ENCODE measurements at places on chromosomes 2 and 18.

DNA sequence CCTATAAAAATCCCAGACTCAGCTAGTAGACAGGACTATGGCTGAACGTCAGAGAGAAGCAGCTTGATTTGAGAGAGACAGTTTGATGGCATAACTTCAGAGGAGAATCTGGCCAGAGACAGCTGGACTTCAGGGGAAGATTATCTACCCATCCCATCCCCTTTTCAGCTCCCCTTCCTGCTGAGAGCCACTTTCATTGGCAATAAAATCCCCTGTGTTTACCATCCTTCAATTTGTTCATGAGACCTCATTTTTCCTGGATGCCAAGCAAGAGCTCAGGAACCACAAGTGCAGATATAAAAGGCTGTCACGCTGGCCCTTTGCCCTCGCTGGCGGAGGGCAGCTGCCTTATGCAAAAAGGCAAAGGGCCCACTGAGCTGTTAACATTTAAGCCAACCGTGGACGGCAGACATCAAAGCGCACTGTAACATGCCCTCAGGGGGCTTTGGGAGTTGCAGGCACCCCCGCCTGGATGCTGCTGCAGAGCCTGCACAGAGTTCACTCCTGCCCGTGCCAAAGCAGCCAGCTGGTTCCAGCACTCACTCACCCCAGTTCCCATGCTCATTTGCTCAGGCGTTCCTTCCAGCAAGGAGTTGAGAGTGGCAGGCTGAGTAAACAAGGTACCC, 164.3 kb upstream of the PGAP1 start:
- DNase-seq, result no peak

- no peak for DNase-seq
Measured at GRCh38 chr2:216549926-216550690, 51.5 kb downstream of the RPL37A start.

- no peak for DNase-seq
Measured at GRCh38 chr2:221546505-221547225, 25.4 kb downstream of the EPHA4 start.

DNA sequence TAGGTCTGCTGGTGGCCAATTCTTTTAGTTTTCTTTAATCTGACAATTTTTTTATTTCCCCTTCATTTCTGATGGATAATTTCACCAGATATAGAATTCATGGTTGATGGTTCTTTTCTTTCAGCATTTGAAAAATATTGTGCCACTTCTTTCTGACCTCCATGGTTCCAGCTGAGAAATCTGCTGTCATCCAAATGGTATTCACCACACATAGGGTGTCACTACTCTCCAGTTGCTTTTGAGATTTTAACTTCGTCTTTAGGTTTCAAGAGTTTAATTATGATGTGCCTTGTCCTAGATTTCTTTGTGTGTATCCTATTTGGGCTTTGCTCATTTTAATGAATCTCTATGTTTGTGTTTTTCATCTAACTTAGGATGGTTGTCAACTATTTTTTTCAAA, 488.6 kb upstream of the HS6ST1 start:
- DNase-seq, result no peak

DNA sequence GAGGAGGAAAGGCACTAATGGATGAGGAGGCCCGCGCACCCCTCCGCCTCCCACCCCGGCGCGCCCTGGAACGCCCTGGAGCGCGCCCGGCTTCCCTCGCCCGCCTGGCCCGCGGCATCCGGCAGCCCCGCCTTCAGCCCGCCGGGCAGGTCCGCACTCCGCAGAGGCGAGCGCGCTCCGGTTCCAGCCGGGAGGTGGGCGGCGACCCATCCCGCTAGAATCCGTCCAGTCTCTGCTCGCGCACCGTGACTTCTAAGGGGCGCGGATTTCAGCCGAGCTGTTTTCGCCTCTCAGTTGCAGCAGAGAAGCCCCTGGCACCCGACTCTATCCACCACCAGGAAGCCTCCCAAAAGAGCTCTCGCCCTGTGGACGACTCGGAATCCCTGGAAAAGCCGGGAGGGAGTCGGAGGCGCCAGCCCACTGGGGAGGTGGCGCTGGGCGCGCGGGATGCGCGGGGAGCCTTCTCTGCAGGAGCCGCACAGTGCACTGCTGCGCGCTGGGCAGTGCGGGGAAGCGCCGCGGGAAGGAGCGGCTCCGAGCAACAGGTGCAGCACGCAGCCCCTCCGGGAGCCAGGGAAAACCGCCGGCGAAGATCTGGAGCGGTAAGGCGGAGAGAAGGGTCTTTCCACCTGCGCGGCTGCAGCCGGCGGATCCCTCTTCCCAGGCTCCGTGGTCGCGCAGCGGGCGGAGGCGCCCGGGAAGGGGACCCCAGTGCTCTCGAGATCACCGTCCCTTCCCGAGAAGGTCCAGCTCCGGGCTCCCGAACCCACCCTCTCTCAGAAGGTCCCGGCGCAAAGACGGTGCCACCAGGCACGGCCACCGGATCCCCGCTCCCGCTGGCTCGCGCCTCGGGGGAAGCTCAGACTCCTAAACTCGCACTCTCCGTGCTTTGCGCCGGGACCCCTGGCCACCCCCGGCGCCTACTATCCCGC, at the start of gene GALR1:
GALR1 (plus strand) TSS at position 280 of the 932 bp plus-strand sequence. CDS start 701 bp downstream, outside the sequence.
- DNase-seq, result peak; percentile 70

GRCh38 chr2:241109210-241110088, 7.4 kb upstream of the MTERF4 start:
- no peak for DNase-seq

DNA sequence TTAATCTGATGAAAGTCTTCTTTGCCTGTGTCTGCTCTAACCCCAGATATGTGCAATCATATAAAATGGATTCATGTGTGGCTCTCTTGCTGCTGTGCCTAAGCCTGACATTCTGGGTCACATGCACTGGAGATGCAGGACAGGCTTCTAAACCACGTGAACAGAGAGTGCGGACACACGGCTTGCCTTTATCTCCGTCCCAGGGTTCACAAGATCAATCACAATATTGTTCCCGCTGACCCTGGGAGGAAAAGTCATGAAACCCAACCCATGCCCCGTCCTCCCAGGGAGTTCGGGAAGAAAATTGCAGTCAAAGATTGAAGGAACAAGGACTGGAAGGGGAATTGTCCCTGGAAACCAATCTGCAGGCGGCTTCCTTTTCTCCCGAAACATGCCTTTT, 74.8 kb downstream of the VAPA start:
- DNase-seq, result no peak

GRCh38 chr18:1392046-1392445, 487.4 kb downstream of the ADCYAP1 start:
- no peak for DNase-seq

DNA sequence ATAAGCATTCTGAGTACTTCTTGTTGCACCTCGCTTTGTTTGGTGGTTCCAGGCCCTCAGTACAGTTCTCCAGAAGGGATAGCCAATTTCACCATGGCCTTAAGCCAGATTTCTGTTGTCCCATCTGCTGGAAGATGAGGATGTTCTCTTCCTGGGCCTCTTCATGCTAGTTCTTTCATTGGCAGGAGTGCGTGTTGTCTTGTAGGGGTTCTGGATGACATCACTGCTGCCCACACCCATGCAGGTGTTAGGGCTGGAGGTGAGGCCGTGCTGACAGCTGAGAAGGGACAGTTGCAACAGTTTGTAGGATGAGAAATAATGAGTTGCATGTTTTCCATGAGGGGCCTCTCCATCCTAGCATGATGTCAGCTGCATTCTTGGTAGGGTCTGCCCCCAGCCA, 142.9 kb downstream of the LDLRAD4 start:
- DNase-seq, result no peak

DNA sequence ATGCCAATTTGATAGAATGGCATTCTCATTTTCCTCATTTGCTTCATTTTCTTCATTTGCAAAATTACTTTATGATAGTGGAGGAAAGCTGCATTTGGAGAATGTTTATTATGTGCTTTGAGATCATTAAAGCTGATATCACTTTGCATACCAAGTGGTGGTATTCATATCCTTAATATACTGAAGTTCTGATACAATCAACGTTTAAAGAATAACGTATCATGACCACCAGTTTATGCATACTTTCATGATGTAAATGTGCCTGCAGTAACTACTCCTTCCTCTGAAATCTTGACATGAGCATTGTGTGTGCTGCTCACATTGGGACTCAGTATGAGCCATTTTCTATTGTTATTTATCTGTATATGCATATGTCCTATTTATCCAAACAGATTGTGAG, 302.1 kb downstream of the ARHGAP15 start:
- DNase-seq, result no peak

DNA sequence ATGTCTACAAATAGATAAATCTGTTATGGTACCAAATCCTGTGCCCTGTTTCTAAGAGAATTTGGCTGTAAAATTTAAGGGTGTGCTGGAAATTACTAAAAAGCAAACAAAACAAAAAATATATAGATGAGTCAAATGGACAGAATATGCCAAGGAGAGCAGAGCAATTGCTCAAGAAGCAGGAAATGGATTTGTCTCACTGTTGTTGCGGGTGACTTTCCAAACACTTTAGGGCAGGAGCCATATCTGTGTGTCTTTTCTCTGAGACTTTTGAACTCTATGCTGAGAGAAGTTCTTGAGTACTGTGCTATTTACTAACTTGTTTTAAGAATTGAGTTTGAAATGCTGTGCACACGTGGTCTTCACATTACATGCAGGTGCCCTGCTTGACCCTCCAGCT, 221.7 kb downstream of the PHLPP1 start:
- DNase-seq, result no peak

DNA sequence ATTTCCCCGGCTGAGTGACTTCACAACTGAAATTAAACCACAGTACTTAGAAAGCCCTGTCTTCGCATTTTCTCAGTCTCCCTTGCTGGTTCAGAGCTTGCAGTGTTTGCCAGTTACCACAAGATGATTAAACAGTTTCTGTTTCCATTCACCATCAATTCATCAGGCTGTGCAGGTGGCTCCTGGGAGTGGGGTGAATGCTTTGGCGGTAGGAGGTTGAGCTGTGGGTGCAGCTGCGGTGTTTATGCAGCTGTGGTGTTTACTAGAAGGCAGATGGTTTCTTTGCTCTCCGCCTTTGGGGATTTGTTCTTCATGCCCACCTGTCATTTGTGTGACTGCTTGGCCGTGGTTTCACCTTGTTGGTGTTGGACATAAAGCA, 16.1 kb downstream of the ACOXL start:
- peak; percentile 90 for DNase-seq

DNA sequence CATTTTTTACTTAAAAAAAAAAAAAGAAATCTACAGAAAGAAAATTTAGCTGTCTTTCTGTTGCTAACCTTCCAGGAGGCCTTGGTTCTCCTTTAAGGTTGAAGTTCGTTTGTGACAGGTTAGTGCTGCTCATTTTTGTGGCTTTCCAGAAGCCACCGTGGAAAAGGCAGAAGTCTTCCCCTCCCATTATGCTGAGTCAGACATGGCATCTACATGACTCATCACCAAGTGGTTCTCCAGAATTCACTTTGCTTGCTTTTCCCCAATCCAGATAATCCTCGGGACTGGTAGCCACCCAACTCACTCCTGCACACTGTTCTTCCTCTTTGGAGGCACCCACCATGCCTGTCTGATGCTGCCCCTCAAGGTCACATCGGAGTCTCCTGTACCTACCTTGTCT, 228.7 kb downstream of the PIK3C3 start:
- DNase-seq, result no peak

- DNase-seq, result no peak
Measured at GRCh38 chr18:69943021-69943420, 4.7 kb downstream of the CD226 start.

- no peak for DNase-seq
Measured at GRCh38 chr2:26631401-26632170, 9.6 kb downstream of the CIB4 start.

- no peak for DNase-seq
Measured at GRCh38 chr2:17803497-17803896, 12.8 kb upstream of the MSGN1 start.

DNA sequence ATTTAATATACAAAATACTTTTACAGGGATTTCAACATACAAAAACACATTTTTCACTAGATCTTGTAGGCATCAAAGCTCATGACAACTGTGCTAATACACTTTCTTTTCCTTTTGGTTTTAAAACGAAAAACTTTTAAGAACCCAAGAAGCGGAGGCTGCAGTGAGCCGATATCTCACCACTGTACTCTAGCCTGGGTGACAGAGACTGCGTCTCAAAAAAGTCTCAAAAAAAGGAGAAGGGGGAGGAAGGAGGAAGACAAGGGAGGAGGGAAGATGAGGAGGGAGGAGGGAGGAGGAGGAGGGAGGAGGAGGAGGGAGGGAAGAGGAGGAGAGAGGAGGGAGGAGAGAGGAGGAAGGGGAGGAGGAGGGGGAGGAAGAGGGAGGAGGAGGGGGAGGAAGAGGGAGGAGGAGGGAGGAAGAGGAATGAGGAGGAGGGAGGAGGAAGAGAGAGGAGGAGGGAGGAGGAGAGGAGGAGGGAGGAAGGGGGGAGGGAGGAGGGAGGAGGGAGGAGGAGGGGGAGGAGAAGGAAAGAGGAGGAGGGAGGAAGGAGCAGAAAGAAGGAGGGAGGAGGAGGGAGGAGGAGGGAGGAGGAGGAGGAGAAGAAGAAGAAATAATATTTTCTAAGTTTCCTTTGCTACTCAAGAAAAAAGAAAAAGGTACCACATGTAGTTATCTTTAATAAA, 13.8 kb downstream of the ROCK2 start:
- DNase-seq, result no peak

DNA sequence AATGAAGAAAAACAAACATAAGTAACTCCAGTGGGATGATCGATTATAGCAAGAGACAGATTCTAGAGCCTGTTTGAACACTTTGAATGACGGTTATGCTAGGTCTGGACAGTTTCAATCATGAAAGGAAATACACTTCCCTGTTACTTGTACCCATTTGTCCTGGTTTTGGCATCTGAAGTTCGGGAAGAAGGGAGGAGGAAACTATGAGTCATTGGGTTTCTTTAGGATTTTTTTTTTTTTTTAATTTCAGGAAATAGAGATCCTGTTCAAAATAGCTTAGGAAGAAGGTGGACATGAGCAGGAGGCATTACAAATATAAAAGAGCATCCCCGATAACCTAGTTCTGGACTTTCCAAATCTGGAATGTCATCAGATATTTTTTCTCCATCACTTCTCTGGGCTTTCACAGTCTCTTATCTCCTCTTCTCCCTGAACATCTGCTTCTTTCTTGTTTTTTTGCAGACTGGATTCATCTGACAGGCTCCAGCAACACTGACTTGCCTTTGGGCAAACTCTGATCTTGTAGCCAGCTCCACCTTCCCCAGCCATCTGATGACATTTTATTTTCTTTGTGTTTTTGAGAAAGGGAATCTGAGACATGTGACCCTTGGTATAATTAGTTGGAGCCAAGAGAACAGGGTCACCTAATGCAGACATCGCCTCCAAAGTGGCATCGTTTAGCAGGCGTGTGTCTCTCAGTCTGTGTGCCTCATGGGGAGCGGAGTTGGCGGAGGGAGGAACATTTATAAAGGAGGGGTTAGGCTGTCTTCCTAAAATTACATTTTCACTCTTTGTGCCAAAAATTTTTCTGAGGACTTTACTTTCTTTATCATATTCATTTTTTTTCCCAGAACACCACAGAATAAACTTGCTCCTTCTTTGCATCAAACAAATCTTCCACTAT, 195.3 kb upstream of the EPHA4 start:
- DNase-seq, result no peak

GRCh38 chr2:84906108-84906899, 848 bp downstream of the TMSB10 start:
- DNase-seq, result no peak

- DNase-seq, result no peak
Measured at GRCh38 chr2:122329278-122329677, 573.8 kb downstream of the TSN start.
